ENCODE measurements at places on chromosomes 2 and 18. TPM values are rescaled to one million over a fixed set of nuclear protein-coding genes. Genes with fewer than 3 reads are reported as not detected.

DNA sequence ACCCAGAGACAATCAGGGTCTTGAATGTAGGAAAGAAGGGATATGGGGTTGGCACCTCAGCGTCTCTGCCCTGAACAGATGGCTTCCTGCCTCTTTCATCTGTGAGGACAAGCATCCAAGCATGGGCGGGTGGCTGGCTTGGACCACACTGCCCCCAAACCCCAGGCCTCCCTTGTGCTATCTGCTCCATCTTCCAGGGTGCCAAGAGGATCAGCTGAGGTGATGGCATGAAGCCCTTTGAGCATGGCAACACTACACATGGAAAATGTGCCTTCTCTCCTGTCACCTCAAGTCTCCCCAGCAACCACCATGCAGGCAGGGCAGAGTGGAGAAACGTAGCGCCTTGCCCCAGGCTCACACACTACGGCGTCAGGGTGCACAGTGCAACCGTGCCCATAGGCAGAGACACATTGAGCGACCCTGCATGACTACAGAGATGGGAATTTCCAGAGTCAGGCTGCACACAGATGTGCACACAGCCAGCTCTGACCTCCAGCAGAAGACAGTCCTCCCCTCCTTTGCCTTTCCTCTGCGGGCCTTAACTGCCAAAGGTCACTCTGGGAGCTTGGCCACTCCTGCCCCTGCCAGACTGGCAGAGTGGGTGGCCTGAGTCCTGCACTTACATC, 1.5 kb downstream of the KCNIP3 start:
- DNase-seq: no peak
- no peaks in the 10 kb centered on the region for H3K4me1 ChIP-seq
- H3K36me3 ChIP-seq: no peaks in the 10 kb centered on the region
- no peaks in the 10 kb centered on the region for H3K27me3 ChIP-seq

DNA sequence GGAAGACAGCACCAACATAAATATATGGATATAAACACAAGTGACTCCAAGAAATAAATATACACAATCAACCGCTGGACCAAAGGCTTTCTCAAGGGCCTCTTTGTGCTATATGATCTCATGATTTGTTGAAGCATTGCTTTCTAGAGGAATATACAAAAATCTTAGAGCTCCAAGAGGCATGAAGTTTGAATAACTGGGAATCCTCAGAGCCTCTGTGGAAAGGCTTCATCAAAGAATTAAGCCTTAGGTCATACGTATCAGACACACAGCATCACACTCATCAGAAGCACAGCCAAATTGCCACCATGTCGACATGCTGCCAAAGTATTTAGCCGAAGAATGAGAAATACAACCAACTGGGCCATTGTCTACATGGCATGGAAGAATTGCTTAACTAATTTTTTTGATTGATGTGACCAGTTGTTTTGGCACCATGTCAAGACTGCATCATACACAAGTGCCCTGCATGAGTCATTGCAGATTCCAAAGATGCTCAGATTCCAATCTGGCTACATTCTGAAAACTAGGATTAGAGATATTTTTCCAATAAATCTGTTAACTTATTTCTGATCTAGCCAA, 860.6 kb upstream of the ZEB2 start:
- DNase-seq: no peak
- H3K36me3 ChIP-seq: no peaks in the 10 kb centered on the region
- no peak overlapping the region for H3K27ac ChIP-seq
- H3K4me3 ChIP-seq: no peak overlapping the region
- H3K4me1 ChIP-seq: no peaks in the 10 kb centered on the region

DNA sequence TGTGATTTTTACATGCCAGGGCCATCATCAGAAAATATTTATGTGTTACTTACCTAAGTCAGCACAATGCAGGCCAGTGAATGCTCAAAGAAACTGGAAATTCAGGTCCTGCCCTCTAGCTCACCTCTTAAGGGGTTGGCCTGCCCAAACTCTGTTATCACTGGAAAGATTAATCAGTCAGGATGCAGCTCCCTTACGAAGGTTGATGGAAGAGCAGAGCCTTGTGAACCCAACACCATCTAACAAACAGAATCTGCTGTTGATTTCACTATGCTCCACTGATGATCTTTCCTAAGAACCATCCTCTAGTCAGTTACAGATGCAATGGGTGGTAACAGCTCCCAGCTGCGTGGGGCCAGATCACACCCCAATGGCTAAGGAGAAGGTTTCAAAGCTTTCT, 38.2 kb downstream of the SOX11 start:
- DNase-seq: no peak
- no peaks in the 10 kb centered on the region for H3K27me3 ChIP-seq
- H3K4me1 ChIP-seq: no peaks in the 10 kb centered on the region
- no peaks in the 10 kb centered on the region for H3K36me3 ChIP-seq
- H3K4me3 ChIP-seq: no peak overlapping the region

DNA sequence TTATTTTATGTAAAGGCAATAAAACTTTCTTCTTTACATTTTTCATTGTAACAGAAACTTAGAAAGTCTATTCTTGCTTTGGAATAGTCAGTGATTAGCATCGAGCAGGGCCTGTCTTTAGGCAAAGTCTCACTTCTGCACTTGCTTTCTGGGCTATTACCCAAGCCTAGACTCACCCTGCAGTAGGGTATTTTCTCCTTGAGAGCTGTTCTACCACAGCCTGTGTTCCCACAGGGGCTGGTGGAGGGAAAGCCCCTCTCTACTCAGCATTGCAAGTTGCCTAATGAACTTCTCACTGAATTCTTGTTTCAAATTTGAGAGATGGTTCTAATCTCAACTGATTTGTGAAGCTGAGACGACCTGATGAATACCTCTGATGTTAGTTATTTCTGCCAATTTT, 111.7 kb upstream of the KLHL14 start:
- no peaks in the 10 kb centered on the region for H3K27me3 ChIP-seq
- H3K4me3 ChIP-seq: no peak overlapping the region
- H3K27ac ChIP-seq: no peak overlapping the region
- no peaks in the 10 kb centered on the region for H3K36me3 ChIP-seq
- DNase-seq: no peak
- no peaks in the 10 kb centered on the region for H3K4me1 ChIP-seq

DNA sequence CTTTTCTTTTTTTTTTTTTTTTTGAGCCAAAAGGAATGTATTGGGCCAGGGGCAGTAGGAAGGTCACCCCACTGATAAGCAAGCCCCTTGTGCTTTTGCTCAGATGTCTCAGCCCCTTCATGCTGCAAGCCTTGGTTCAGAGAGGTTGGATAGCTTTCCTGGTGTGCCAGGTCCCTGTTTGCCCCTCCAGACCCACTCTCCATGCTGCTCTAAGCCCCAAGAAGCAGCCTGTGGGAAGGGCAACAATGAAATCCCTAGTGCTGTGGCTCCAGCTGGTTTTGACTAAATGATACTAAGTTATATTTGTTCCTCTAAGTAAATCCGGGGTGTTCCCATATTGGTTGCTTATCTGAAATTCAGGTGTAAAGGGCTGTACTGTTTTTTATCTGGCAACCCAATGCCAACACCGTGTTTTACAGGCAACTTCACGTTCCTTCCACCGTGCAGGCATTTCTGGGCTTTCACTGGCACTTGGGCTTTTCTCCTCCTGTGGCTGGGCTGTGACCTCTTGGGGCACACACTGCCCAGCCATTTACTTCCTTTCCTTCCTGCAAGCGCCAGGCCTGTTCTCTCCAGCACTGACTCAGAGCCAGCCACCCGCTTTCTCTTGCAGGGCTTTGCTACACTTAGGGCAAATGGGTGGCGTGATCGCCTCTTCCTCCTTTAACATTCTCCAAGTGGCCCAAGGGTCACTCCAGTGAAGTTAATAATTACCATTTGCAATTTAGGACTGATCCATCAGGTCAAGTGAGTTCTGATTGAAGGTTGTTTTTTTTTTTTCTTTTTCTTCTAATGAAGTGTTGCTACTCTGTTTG, 21.6 kb downstream of the MERTK start:
- DNase-seq: peak; percentile 62
- H3K4me3 ChIP-seq: no peak overlapping the region

GRCh38 chr2:128494640-128495321, 176.1 kb upstream of the HS6ST1 start:
- no peak overlapping the region for H3K27ac ChIP-seq
- H3K4me3 ChIP-seq: no peak overlapping the region
- H3K27me3 ChIP-seq: no peaks in the 10 kb centered on the region

DNA sequence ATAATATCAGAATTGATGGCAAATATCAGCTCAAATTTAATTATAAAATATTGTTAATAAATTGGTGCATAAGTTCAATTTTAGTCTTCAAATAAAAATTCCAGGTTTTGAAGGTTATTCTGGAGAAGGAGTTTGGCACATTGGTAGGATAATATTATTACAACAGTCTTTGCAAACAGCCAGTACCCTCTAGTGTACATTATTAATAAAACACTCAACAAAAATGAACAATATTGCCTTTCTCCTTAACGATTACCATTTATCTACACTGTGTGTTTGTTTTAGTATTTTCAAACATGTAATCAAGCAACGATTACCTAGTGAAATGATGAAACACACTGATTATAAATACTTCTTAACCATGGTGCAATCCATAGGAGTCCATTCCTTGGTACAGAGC, 334.0 kb upstream of the FSIP2 start:
- no peaks in the 10 kb centered on the region for H3K4me1 ChIP-seq
- H3K36me3 ChIP-seq: no peaks in the 10 kb centered on the region
- H3K4me3 ChIP-seq: no peak overlapping the region
- no peak overlapping the region for H3K27ac ChIP-seq
- no peaks in the 10 kb centered on the region for H3K27me3 ChIP-seq

- H3K27me3 ChIP-seq: no peaks in the 10 kb centered on the region
- DNase-seq: no peak
- H3K4me3 ChIP-seq: no peak overlapping the region
- no peaks in the 10 kb centered on the region for H3K4me1 ChIP-seq
These were observed 122.4 kb downstream of the GREB1L start for GRCh38 chr18:21364471-21364870.

DNA sequence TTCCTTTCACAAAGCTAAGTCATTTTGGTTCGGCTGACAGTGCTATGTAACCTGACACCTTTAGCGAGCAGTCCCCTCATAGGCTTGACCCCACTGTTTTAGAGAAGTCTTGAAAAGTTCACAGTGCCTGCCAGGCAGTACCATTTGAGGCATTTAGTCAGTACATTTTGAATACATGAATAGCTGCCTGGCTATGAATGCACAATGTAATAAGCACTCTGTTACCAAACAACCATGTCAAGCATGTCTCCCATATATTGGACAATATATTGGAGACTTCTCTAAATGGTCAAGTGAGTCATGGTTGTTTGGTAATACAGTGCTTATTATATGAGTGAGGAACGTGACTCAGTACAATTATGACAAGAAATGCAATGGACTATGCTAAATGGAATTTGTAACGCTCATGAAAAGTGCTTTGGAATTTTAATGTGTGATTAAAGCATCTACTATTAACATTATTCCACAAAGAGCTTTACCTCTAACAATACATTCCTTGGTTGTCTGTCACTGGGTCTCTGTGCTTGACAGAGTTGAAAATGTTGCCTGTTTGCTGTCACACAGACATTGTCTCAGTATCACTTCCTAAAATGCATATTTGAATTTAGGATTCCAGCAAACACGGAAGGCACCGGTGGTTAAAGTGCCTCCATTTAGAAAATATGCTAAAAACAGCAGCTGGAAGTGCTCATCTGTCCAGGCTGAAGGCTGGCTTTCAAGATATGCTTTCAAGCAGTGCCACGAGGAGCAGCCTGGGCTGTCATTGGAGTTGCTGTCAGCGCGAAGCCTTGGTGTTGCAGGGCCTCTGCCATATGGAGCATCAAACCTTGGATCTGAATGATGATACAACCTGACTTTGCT, 458.6 kb downstream of the FBXO15 start:
- no peak overlapping the region for H3K4me3 ChIP-seq
- peak; percentile 51 for DNase-seq
- no peaks in the 10 kb centered on the region for H3K27me3 ChIP-seq
- no peaks in the 10 kb centered on the region for H3K36me3 ChIP-seq
- no peaks in the 10 kb centered on the region for H3K4me1 ChIP-seq
- H3K27ac ChIP-seq: no peak overlapping the region

- DNase-seq: no peak
- no peaks in the 10 kb centered on the region for H3K36me3 ChIP-seq
- no peak overlapping the region for H3K4me3 ChIP-seq
- no peaks in the 10 kb centered on the region for H3K27me3 ChIP-seq
These were observed 36.9 kb downstream of the EHD3 start for GRCh38 chr2:31270822-31271231.

DNA sequence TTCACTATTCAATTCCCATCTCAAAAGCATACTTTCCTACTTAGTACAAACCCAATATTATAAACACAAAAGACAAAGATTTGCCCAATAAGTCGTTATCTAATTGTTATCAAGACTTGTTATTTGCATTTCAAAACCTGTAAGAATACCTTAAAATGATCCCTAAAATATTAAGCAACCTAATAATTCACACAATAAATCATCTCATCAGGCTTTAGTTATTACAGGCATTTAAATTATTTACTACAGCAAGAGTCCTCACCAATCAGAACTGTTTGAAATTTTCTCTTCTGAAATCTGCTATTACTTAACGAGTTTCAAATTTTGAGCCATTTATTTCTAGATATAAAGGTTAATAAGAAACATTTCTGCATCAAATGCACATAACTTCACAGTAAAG, 1.6 kb downstream of the CCDC88A start:
- no peaks in the 10 kb centered on the region for H3K36me3 ChIP-seq
- H3K27ac ChIP-seq: no peak overlapping the region
- DNase-seq: no peak
- H3K4me1 ChIP-seq: no peaks in the 10 kb centered on the region
- H3K4me3 ChIP-seq: no peak overlapping the region

DNA sequence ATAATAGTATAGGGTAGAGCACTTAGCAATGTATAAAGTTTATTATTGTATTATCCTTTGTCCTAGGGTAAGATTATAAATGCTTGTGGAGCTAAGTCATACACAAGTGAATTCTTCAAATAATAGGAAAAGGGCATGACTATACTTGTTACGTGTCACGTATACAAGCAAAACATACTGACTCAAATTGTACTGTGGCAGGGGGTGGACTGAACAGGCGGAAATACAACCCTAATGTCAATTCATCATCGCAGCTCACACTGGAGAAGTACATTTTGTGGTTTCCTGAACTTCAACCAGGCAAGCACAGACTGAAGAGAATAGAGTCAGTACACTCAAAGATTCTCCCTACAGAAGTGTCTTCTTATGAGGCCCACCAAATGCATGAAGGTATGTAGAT, 201.0 kb downstream of the MBD2 start:
- no peak for DNase-seq
- H3K36me3 ChIP-seq: no peaks in the 10 kb centered on the region
- H3K4me3 ChIP-seq: no peak overlapping the region
- H3K4me1 ChIP-seq: no peaks in the 10 kb centered on the region
- H3K27ac ChIP-seq: no peak overlapping the region
- no peaks in the 10 kb centered on the region for H3K27me3 ChIP-seq

The RAD51AP2 gene
- total RNA-seq: not detected

The ERLEC1 gene
- 43.7 TPM for total RNA-seq

The EN1 gene
- 0.16 TPM for total RNA-seq

The AGAP1 gene
- total RNA-seq: 44.5 TPM

Data from kidney (tissue), 22 donors.